Peyer's patch (tissue), 4 donors: ENCODE measurements at places on chromosomes 4 and X. TPM values are rescaled to one million over a fixed set of nuclear protein-coding genes. Genes with fewer than 3 reads are reported as not detected.

RHOXF2 gene
- not detected for total RNA-seq

DSPP gene
- total RNA-seq, result not detected

MRPL1 gene
- total RNA-seq, result 30.5 TPM

MAGEA11 gene
- not detected for total RNA-seq

TAF9B gene
- total RNA-seq, result 14.9 TPM

MMAA gene
- 9.3 TPM for total RNA-seq
